ENCODE measurements at places on chromosomes 6 and 20. TPM values are rescaled to one million over a fixed set of nuclear protein-coding genes. Genes with fewer than 3 reads are reported as not detected.
A peak's percentile ranks its signal among the peaks of the same experiment; 100 is the strongest.

THBD gene
- polyA plus RNA-seq: 17.5 TPM

SYNE1 gene
- polyA plus RNA-seq: 71.7 TPM

BHLHE23 gene
- not detected for polyA plus RNA-seq

CDSN gene
- 0.11 TPM for polyA plus RNA-seq

BPIFB4 gene
- polyA plus RNA-seq: not detected

TMEM151B gene
- polyA plus RNA-seq: 0.88 TPM

TCF15 gene
- polyA plus RNA-seq: 7.4 TPM

- no peak for DNase-seq
These were observed 73.2 kb upstream of the CITED2 start for GRCh38 chr6:139447656-139447975.

DNA sequence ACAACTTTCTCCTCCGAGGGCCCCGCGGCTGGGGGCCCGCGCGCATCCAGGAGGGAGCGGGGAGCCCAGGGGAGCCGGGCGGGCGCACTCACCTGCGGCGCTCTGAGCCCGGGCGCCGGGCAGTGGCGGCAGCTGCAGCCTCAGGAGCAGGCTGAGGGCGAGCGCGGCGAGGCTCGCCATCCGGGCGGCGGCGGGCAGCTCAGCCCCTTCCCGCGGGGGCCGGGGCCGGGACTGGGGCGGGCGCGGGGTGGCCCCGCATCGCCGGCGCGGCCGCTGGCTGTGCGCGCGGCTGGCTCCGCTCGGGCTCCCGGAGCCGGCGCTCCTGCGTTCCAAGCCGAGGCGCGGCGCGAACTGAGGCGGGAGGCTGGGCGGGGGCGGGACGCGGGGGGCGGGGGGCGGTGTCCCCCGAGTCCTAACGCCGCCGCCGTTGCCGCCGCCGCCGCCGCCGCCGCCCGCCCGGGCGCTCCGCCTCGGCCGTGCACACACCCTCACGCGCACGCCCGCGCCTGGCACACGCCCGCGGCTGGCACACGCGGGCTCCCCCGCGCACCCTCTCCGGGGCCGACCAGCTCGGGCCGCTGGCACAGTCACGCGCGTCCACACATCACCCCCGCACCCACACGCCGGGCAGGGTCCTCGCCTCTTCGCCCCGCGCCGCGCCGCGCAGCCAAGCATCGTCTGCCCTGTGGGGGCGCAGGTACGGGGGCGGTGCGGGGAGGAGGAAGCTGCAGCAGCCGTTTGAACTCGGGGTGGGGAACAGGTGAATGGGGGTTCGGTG, at the start of gene PTPRT:
TSS of gene PTPRT (minus strand) at position 353 of the 778 bp plus-strand sequence. CDS start at position 180, 173 bp downstream.
- no peak for DNase-seq

GRCh38 chr20:17538517-17539170, 7.5 kb upstream of the BFSP1 start:
- no peak for DNase-seq

- peak; percentile 54 for DNase-seq
These were observed 91.5 kb downstream of the SERAC1 start for GRCh38 chr6:158076548-158076947.

DNA sequence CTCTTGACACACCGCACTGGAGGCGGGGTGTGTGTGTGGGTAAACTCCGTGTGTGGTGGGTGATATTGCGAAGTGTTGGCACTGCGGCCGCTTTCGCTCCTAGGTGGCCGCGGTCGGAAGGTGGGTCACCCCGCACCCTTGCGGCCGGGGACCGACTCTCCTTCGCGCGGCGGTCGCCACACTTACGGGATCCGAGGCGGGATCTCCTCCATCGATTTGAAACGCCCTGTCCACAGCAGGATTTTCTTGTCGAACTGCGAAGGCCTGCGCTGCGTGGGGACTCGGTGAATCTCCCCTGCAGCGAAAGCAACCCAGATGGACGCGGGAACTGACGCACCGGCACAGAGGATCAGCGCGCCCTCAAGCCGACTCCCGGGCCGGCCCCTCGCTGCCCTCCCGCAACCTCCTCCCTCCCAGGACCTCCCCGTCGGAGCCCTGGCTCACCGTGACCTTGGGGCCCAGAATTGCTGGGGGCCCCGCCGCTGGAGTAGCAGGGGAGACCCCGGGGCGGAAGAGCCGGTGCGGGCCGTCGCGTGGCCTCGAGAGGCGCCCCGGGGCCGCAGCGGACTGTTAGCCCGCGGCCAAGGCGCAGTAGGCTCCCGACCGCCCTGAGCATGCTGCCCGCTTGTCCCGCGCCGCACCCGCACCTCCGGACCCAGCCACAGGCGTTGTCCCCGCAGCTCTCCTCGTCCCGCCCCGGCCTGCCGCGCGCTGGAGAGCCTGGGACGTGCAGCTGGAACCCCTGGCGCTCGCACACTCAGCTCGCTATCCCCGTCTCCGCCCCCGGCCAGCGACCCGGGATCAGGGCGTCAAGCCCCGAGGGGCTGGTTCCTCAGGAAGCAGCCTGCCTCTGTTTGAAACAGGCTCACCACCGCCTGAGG, at the start of gene FAM162B:
TSS of gene FAM162B (minus strand) at position 759 of the 881 bp plus-strand sequence. CDS start at position 616, 143 bp downstream.
- DNase-seq: peak; percentile 46

- DNase-seq: no peak
These were observed 16.6 kb downstream of the NPEPL1 start for GRCh38 chr20:58709013-58709702.

- no peak for DNase-seq
These were observed 32.2 kb downstream of the COX4I2 start for GRCh38 chr20:31669876-31670275.

- DNase-seq: no peak
These were observed 43.9 kb downstream of the TSHZ2 start for GRCh38 chr20:53016071-53016470.

GRCh38 chr20:52004018-52004417, 187.6 kb downstream of the ZFP64 start:
- no peak for DNase-seq

- peak; percentile 64 for DNase-seq
These were observed 20.7 kb downstream of the GTPBP2 start for GRCh38 chr6:43608310-43608763.

DNA sequence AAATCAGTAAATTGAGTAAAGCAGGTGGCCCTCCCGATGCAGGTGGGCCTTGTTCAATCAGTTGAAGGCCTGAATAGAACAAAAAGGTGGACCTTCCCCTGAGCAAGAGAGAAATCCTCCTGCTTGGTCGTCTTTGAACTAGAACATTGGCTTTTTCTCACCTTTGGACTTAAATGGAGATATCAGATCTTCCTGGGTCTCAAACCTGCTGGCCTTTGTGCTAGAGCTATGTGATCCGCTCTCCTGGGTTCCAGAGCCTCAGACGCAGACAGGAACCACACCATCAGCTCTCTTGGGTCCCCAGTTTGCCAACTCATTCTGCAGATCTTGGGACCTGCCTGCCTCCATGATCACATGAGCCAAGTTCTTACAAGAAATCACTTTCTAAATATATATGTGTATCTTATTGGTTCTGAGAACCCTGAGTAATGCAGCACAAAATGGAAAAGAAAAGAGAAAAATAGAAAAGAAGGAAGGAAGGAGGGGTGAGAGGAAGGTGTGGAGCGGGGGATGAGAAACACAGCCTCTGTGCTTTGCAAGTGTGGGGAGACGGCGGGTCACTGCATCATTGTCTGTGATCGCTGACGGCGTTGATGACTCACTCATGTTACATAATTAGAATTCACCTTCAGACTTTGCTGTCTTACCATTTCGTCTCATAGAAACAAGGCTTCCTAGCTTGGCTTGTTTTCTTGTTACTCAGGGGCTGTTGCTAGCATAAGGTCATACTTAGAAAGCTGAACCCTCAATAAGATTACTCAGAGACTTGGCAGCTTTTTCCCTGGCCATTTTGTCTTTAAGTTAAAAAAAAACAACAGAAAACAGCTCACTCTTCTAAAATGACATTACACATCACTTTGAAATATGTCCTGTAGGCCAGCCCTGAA, 85.7 kb upstream of the NEDD9 start:
- peak; percentile 61 for DNase-seq

GRCh38 chr20:18852318-18852717, 38.7 kb downstream of the SCP2D1 start:
- no peak for DNase-seq

DNA sequence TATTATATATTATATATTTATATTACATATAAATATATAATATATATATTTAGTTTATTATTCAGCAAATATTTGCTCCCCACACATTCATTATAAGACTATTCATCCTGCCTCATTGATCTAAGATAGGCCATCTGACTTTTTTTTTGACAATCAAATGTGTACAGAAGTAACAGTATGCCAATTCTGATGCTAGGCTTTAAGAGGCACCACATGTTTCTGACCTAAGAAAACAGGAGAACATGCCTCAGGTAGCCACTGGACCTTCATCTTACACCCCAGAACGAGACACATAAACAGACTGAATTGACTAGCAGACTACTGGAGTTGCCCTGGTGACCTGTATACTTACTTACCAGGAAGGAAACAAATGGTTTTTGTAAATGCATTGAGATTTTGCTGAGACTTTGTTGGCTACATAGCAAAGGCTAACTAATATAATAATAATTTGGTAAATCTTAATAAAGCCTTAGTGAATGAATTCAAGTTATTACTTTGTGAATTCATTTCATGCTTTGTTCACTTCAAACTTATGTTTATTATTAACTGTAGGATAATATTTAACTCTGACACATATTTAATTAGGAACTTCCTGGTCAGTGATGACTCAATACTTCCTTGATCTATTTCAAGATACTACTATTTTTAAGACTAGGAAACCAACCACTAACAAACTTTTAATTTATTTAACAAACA, 13.4 kb upstream of the MYO6 start:
- DNase-seq: no peak

GRCh38 chr20:33145521-33145920, 22.4 kb upstream of the BPIFA2 start:
- DNase-seq: no peak

- DNase-seq: no peak
These were observed 167.4 kb downstream of the ADGRG6 start for GRCh38 chr6:142469220-142469619.

DNA sequence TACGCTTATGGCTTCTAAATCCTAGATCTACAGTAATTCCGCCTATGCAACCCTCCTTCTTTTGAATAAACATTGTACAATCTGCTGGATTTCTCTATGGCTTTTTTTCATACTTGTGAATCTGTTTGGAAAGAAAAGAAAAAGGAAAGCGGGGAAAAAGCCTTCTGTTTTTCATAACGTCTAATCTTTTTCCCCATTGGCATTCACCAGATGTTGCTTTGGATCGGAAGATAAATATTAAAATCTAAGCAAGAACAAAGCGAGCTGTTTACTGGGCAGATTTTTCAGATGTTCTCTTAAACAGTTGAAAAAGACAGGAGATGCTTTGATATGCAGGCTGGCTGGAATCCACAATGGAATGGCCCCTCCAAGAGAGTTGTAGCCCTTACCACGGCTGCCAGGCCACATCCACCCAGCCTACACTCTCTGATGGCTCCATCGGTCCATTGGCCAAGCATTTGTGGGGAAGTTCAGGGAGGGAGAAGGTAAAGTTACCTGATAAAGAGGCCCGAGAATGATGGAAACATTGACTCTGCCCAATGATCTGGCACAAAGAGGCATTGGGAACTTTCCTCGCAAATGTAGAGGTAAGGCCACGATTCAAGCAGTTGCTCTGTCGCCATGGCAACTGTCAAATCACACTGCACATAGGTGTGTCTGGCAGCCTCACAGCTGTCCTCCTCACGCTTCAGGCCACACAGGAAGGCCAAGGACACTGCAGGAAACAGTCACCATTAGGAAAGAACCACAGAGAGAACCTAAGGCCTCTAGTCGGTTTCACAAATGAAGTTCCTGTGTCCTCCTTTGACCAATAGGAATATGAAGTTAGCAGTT, 70.3 kb downstream of the PKHD1 start:
- DNase-seq: no peak
